ENCODE measurements at places on chromosomes 7 and 10.

- no peak for DNase-seq
Measured at GRCh38 chr10:1384026-1384425, 327.8 kb downstream of the WDR37 start.

DNA sequence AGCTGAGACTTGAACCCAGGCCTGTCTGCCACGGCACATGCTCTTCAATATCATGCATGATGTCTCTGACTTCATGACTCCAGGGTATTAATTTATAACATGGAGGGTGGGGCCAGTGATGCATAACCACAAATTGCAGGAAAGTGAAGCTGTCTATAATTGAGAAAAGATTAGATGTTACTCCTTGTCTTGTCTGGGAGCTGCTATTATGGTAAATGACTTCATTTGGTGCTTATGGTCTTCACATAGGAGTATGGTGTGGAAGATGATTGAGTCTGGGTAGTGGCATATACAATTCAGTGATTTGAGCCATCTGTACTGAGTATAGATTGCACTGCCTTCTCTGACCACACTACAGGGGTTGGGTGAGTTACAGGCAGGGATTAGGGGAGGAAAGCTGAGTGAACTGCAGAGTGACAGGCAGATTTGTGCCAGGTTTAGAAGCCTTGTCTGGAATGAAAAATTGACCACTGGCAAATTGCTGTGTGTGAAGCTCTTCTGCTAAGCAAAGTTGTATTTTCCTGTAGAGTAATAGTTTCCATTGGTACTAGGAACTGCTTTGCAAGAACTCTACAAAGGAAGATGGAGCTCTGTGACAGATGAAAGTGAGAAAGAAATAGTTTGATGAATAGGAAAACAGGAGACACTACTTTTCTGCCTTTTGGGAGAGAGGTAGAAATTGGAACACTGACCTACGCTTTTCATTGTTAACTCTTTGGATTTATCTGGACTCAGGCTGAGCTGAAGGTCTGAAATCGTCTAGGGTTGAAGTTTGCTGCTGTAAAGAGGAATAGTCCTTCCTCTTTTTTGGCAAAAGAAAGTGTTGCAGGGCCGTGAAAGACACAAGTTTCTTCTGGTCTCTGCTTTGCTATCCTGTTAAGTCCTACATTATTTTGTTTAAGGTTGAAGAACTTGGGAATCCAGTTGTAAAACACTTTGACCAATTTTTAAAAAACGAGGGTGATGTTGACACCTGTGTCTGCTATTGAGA, 2.7 kb downstream of the SND1 start:
- no peak for DNase-seq

DNA sequence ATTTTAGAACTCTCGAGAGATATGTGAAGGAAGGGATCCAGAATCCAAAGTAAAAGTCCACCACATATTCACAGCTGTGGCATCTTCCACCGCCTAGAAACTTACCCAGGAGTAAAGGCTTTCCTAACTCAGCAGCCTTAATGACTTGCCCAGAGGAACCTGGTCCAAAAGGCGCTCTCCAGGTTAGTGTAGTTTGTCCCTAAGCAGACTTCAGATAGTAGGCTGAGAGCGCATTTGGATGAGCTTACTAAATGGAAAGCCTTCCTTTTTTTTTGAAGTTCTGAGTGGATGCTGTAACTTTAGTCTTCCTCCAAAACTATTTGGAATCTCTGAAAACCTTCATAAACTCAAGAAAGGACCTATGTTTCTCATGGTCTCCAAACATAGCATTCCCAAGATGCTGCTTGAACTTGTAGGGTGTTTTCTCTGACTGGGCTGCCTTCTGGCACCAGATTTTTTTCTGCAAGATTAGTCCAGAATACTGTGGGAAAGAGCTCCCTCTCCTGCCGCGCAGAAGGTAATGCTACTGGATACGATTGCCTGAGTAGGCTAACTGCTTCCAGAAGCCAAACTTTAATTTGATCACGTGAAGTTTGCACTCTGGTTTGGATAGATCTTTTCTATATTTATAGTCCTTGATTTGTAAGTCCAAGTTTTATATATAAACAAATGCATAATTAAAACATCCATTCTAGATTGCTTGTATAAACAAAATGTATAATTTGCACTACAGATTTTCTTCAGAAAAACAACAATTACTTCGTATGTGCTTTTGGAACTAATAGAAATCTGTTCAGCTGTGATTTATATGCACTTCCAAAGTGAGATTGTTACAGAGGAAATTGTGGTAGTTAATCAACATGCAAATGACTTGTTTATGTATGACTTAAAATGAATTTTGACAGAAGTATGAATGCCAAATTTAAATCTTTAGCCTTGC, 19.6 kb upstream of the GPR37 start:
- no peak for DNase-seq

DNA sequence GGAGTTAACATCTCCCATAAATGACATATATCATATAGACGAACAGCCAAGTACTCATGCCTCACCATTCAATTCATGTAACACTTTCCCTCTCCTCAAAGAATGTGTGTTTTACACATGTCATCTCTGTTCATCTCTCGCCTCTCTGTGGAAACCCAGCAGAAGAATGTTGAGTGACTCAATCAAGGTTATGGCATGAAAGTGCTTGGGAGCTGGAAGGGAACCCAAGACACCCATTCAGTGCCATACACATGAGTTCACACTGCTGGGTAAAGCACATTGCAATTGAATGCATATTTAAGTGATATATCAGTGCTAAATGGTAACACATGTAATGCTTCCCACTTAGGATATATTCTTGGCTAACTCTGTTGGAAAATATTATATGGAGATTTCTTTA, 322.9 kb downstream of the PTEN start:
- no peak for DNase-seq

- no peak for DNase-seq
Measured at GRCh38 chr10:99279626-99280111, 44.0 kb upstream of the HPSE2 start.

DNA sequence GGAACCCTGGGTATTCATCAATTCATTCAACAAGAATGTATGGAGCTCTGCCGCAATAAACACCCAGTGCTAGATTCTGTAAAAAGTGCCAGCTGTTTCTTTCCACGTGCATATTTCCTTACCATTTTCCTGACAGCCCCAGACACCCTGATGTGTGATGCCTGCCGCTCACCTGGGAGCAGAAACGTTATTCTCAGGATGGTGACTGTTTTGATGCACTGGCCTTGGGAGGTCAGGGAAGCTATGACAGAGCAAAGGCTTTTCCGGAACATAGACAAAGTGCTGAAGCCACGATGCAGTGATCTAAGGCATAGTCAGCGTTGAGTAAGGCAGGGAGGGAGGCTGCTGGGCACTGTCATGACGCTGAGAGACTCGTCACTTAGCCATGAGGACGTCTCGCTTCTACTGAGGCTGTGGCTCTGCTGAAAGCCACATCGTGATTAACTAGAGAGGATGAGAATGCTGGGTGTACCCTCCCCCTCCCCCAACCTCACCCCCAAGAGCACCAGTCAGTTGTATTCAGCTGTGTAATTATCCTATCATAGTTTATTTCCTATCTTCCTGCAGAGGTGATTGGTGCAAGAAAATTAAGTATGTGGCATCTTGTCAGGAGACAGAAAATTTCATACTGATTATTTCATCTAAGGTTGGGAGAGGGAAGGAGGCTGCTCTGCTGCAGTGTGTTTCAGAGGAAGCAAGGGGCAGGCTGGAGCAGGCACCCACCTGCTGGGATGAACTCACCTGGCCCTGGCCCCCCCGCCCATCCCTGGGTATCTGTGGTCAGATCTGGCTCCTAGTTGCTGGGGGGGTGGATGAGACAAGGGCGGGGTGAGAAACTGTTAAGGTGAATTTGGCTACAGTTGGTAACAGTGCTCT, 48.8 kb upstream of the SMNDC1 start:
- DNase-seq: no peak

DNA sequence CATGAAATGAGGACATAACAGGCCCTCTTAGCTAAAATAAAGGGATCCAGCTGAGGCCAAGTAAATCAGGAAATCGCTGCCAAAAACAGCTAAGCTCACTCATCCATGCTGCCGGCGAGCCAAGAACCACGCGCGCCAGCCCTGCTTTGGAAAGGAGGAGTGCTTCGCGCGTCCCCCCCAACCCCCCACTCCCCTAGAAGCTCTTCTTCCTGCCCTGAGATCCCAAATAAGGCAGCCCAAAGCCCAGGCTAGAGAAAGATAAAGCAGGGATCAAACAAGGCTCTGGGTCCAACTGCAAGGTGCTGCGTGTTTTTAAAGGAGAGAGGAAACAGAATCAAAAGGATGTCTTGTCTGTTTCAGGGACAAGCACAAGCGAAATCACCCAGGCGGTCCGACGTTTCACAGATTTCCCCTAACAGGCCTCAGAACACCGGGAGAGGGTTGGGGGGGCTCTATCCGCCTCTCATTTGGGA, 168.3 kb upstream of the AUTS2 start:
- no peak for DNase-seq

GRCh38 chr7:149291781-149292461, 29.9 kb downstream of the ZNF783 start:
- DNase-seq: no peak

DNA sequence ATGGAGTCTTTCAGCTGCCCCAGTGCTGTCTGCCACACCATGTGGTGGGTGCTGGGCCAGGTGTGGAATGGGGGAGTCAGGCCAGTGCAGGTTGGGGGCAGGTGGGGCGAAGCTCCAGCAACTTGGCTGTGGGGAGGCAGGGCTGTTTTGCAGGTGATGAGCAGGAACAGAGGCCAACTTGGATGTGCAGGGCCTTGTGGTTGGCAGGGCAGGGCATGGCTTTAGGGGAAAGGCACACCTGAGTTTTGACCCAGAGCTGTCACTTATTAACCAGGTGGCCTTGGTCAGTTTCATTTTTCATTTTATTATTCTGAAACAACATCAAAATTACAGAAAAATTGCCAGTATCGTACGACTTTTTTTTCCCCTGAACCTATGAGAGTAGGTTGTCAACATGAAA, 1.1 kb upstream of the SFTPA2 start:
- no peak for DNase-seq
